RKO (cell line): ENCODE measurements at places on chromosomes 16 and 17.

GRCh38 chr16:88761830-88762229 lies 23.2 kb downstream of the PIEZO1 start:
- DNase-seq = no peak

GRCh38 chr17:81685108-81685507 lies 1.3 kb downstream of the HGS start:
- DNase-seq = peak; percentile 91

DNA sequence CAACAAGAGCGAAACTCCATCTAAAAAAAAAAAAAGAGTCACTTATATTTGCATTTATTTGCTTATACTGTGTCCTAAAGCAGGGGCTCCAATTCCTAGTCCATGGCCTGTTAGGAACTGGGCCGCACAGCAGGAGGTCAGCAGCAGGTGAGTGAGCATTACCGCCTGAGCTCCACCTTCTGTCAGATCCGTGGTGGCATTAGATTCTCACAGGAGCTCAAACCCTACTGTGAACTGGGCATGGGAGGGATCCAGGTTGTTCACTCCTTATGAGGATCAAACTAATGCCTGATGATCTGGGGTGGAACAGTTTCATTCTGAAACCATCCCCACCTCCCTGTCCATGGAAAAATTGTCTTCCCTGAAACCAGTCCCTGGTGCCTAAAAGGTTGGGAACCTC lies 24.9 kb downstream of the ITGB3 start:
- no peak for DNase-seq

DNA sequence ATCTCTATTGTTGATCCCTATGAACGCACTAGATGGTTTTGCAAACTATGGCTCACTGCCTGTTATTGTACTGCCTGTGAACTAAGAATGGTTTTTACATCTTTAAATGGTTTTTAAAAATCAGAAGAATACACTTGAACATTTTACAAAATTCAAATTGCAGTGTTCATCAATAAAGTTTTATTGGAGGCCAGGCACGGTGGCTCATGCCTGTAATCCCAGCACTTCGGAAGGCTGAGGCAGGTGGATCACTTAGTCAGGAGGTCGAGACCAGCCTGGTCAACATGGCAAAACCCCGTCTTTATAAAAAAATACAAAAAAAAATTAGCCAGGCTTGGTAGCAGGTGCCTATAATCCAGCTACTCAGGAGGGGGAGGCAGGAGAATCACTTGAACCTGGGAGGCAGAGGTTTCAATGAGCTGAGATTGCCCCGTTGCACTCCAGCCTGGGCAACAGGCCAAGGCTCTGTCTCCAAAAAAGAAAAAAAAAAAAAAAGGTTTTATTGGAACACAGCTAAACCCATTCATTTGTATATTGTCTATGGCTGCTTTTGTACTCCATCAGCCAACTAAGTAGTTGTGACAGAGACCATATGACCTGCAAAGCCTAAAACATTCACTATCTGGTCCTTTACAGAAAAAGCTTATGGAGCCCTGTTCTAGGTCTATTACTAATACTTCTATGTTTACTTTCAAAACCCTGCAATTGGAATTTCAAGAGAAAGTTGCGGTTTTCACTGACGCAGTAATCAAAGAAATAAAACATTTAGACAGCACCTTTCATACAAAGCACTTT lies 18.9 kb downstream of the IKZF3 start:
- DNase-seq = no peak

- DNase-seq = peak; percentile 73
Measured at GRCh38 chr17:76558198-76559095, 18.6 kb downstream of the PRCD start.

DNA sequence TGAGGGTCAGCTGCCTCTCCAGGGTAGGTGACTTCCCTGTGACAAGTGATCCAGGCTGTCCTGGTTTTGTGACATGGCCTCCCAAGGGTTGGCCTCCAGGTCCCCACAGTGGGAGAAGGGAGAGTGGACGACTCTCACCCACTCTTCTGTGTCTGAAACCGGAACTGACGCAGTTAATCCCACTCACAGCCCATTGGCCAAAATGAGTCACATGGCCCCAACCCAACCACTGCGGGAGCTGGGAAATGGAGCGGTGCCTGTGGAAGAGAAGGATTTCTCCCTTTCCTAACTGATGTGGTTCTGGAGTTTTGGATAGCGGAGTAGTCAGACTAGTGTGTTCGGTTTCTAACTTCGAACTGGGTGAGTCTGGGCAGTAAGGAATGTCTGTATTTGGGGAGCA lies 79.4 kb downstream of the ABCC6 start:
- DNase-seq = no peak
